A172 (cell line): ENCODE measurements at places on chromosomes 2 and 18. TPM values are rescaled to one million over a fixed set of nuclear protein-coding genes. Genes with fewer than 3 reads are reported as not detected.

- no peak for DNase-seq
These were observed 4.8 kb upstream of the UBE2E3 start for GRCh38 chr2:180975585-180975984.

FOXI3 gene
- total RNA-seq = not detected in 2 replicates

GRCh38 chr2:238141541-238142318 lies 3.3 kb downstream of the KLHL30 start:
- DNase-seq = peak; percentile 92

PARD3B gene
- total RNA-seq = 3.7 and 5.4 TPM in 2 replicates

GRCh38 chr2:229586746-229587705 lies 127.3 kb downstream of the DNER start:
- DNase-seq = peak; percentile 88

SLC5A7 gene
- total RNA-seq = not detected in 2 replicates

GRCh38 chr2:225471039-225471438 lies 71.5 kb downstream of the NYAP2 start:
- DNase-seq = no peak

COX7A2L gene
- 315 and 320 TPM in 2 replicates for total RNA-seq

DNA sequence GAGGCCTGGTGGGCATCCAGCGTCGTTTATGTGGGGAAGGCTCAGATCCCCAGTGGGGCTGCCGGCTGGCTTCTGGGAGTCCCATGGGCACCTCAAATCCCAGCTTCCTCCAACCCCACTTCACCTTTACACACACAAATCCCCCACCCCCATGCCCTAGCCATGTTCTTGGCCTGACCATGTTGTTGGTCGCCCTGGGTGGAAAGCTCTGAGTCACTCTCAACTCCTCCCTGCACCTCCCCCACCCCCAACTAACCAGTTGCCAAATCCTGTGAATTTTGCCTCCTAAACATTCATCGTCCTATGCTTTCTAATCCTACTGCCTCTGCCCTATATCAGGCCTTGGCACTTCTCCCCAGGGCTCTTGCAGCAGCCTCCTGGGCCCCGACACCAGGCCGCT lies 6.4 kb downstream of the TNS1 start:
- DNase-seq = peak; percentile 57

DNA sequence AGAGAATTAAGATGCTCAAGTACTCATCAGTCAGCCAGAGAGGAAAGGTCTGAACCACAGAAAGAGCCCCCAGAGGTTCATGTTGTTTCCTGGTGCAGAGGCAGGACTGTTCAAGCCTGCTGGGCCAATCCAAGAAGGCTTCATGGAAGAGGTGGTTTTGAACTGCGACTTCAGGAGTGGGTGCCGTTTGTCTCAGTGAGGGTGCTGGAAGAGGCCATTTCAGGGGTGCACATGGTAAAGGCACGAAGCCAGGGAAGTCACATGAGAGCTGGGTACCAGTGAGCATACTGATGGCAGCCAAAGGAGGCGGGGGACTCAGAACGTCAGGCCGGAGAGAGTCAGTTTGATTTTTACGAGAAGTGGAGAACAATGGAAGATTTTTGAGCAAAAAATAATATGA lies 55.5 kb downstream of the EMILIN2 start:
- DNase-seq = no peak

DNA sequence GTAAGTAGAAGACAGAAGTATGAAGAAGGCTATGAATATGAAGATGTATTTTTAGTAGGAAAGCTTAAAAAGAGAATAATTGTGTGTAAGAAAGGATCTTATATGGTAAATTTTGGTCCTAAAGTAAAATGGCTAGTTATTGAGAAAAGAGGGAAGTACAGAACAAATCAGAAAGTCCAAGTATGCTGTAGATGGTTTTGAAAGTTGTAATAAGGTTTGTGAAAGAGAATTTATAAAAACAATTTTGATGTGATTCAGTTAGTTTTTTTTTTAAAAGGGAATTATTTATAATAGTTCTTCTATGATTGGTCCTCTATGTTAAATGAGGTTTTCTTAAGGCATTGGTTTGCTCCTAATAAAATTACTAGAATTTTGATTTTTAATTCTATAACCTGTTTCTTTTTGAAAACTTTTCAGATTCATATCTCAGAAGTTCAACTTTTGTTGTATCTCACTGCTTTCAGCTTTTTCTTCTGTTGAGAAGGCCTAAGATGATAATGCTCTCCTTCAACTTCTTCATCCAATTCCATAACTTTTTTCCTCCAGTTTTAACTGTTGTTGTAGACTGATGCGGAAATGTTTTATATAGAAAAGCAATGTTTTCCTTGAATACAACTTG lies 322.7 kb downstream of the NOL4 start:
- no peak for DNase-seq

DNA sequence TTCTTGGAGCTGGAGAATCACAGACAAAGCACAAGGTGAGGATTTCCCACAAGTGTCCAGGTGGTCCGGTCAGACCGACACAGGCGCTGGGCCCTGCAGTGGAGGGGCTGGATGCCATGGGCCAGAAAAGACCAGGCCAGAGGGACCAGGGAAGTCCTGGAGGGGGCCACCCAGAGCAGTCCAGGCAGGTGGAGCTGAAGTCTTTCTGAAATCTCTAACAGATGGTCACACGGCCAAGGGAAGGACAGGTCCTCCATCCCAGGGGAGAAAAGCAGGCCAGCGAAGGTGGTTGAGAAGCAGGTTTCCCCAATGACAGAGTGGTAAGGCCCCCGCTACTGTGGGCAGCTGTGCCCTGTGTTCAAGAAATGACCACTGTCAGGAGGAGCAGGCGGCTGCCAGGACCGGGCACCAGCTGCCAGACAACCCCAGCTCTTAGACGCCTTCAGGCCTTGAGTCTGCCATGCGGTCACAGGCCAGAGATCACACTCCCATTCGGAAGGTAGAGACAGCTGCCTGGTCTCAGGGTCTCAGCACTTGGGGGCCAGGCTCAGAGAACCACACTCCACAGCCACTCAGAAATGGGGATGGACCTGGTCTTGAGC lies 25.9 kb downstream of the HS1BP3 start:
- no peak for DNase-seq

GRCh38 chr2:152542995-152543481 lies 174.2 kb downstream of the PRPF40A start:
- peak; percentile 87 for DNase-seq

ITGA6 gene
- total RNA-seq = 121 and 167 TPM in 2 replicates

DNA sequence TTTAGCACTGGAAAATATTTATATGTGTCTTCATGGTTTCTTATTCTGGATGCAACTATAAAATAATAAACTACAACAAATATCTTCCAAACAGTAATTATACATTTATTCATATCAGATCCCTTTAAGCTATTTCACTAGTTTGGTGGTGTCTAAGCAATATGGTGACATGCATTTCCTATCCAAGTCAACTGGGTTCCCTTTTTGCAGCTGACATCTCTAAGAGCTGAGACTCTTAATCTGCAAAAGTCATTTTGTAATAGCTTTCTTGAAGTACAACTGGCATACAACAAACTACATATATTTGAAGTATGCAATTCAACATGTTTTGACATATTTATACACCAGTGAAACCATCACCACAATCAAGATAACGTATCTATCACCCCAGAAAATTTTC lies 59.9 kb upstream of the SLC1A4 start:
- DNase-seq = no peak

GRCh38 chr2:226585130-226585561 lies 214.5 kb downstream of the IRS1 start:
- no peak for DNase-seq

- no peak for DNase-seq
These were observed 53.5 kb downstream of the RDH14 start for GRCh38 chr2:18506883-18507509.

- DNase-seq = no peak
These were observed 946.8 kb downstream of the CPS1 start for GRCh38 chr2:211503198-211503597.

DNA sequence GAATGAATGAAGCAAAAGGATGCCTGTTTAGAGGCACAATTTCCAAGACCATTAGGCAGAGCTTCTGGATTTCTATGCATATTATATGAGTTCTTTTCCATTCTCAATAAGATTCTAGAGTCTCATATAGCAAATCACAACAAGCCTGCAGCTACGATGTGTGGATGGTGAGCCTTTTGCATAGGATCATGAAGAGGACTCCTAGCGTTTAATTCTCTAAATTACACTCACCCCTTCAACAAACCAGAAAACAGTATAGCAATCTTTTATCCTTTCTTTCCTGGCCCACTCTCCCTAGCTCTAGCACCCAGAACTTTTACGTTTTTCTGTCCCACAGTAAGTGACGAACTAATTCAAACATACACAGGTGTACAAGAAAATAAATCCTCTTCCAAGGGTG lies 293.1 kb upstream of the KLHL29 start:
- no peak for DNase-seq

GRCh38 chr2:197804758-197805714 lies 643 bp downstream of the PLCL1 start:
- DNase-seq = no peak

DNA sequence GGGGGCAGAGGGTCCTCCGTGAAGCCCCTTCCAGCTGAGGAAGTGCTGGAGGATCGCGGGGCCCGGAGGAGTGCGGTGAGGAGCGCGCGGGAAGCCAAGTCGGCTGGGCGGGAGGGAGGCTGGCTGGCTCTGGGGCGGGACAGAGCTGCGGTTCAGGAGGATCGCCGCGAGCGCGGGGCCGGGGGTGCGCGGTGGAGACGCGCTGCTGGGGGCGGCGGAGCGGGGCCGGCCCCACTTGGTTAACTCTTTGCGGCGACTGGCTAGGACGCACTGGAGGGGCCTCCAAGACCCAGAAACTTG lies 464 bp downstream of the CYBRD1 start:
- no peak for DNase-seq

GRCh38 chr2:134718023-134718816 lies 580 bp downstream of the TMEM163 start:
- no peak for DNase-seq
